Fibroblast of skin of right biceps (primary cell): ENCODE measurements at places on chromosomes 11 and 22.
A peak's percentile ranks its signal among the peaks of the same experiment; 100 is the strongest.

DNA sequence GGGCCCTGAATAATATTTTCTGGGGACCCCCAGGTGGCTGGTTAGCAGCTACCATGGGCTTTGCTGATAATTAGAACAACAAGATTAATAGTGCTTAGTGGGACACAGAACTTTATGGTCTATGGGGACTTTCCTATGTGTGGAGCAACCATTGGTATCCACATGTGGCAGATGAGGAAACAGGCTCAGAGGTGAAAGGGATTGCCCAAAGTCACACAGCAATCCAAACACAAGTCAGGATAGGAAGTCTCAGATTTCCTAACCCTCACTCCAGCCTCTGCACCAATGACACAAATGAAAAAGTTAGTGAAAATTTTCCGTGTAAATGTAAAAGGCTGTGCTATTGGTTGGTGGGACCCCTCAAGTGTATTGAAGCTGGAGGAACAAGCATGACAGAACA is 15.3 kb upstream of the SLCO2B1 start:
- DNase-seq = no peak

GRCh38 chr11:47589584-47589976 is 3.1 kb downstream of the FAM180B start:
- peak; percentile 20 for DNase-seq

DNA sequence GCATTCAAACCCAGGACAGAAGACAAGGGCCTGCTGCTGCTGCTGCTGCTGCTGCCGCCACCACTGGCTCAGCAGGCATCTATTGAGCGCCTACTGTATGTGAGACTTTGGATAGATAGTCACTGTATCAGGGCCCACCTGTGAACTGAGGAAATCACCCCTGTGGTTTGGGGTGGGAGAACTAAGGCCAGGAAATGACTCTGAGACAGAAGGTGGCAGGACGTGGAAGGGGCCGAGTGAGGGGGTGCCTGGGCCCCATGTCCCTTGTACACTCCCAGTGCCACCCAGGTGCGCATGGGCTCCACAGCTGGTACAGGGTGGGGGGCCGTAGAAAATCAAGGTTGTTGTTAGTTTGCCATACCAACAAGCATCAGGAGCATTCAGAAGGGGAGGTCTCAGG is 50.6 kb downstream of the ARHGAP8 start:
- no peak for DNase-seq

GRCh38 chr11:44351006-44351660 is 41.2 kb upstream of the ALX4 start:
- DNase-seq = no peak

GRCh38 chr11:73647459-73648100 is 1.2 kb downstream of the PLEKHB1 start:
- peak; percentile 67 for DNase-seq

GRCh38 chr11:1015826-1016545 is 20.5 kb downstream of the MUC6 start:
- DNase-seq = no peak

DNA sequence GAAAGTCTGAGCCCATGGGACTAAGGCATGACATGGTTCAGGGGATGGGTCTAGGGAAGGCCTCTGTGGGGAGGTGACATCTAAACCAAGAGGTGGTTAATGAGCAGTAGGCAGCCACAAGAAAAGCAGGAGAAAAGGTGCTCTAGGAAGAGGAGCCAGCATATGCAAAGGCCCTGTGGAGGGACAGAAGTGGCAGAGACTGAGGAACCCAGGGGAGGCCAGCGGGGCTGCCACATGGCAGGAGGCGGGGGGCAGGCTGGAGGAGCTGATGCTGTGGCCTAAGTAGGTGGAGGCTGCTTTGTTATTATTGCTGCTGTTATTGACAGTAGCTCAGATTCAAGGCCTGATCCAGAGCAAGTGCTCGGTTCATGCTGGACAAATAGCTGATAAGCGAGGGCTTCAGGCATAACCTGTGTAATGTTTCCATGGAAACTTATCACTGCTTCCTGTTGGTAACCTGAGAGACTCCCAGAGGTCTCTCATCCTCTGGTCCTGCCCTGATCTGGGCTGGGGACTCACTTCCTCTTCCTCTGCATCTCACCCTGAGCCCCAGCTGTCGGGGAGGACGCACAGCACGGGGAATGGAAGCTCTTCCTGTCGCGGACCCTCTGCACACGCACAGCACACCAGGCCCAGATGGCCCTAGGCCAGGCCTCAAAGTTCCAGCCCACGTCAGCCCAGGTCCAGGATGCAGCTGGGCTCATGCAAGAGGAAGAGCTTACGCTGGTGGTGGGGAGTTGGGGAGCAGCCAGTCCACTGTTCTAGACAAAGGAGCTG is 75.2 kb upstream of the TP53I11 start:
- DNase-seq = peak; percentile 22

- peak; percentile 43 for DNase-seq
Measured at GRCh38 chr11:106077609-106078455, at the start of gene AASDHPPT. Gene AASDHPPT (plus strand): TSS chr11:106077662. CDS start chr11:106077711, 49 bp downstream.

DNA sequence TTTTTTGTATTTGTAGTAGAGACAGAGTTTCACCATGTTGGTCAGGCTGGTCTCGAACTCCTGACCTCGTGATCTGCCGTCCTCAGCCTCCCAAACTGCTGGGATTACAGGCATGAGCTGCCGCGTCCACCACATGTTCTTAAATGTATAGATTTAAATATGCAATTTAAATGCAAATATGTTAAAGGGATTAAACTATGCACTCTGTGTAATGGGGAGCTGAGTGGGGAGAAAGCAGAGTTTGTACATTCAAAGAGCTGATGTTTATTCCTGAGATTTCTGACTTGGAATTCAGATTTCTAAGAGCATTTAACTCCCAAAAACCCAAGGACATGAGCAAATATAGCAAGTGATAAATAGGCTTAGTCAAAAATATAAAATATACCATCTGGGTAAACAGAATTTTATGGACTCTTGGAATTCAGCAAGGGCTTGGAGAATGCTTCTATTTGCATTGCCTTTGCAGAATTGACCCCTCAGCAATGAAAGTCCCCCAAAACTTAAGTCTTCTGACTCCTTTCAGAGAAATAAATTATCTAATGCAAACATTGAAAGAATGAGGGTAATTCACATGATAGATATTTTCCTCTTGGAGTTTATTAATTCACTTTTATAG is 170.6 kb downstream of the LUZP2 start:
- no peak for DNase-seq

DNA sequence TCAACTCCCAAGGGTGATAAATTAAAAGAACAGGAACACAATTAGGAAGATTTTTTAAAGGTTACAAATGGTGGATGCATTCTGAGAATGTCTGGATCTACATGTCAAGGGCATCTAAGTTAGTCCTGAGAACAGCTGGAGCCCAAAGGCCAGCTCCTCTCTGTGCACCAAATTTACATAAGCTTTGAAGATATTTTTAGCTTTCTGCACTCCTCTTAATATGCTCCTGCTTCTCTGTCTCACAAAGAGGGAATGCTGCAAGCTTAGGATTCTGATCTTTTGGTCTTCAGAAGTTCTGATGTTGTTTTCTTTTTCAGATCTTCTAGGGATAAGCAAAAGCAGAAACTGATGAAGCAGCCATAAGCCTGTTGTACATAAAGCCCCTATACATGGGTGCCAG is 309.8 kb upstream of the NCAM1 start:
- no peak for DNase-seq

DNA sequence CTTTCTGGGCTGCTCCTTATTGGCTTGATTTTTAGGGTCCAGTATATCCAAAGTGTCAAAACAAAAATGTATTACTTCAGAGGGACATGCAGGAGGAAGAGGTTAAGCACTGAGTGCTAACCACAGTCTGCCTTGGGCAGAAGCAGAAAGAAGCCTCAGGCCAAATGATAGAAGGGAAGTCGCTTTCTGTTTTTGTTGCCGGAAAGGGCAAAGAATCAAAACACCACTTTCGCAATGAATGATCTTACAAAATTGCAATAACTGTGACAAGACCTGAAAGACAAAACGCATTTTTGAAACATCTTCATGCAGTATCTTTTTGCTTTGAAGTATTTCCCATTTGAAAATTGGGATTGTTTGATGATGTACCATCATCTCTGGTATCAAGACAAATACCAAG is 70.1 kb upstream of the PICALM start:
- DNase-seq = no peak

DNA sequence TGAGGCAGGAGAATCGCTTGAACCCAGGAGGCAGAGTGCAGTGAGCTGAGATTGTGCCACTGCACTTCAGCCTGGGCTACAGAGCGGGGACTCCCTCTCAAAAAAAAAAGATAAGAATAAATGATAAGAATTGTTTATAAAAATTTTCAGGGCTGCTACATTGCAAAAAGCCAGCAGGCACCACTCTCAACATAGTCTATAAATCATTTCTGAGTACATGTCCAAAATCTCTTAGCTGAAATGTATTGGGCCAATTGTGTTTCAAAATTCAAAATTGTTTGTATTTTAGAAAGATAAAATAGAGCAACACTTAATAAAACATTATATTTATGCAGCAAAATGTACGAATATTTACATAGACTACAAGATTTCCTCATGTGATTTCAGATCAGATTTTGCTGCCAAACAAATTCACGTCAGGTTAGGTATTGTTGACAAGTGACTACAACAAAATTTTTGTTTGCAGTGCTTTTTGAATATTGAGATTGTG is 13.9 kb downstream of the PGR start:
- DNase-seq = no peak

- DNase-seq = peak; percentile 93
Measured at GRCh38 chr11:68121067-68121899, at the start of gene CHKA. Gene CHKA (minus strand): TSS chr11:68121388. CDS start chr11:68121177, 211 bp downstream.

- no peak for DNase-seq
Measured at GRCh38 chr11:64173616-64174355, 7.9 kb upstream of the MACROD1 start.

DNA sequence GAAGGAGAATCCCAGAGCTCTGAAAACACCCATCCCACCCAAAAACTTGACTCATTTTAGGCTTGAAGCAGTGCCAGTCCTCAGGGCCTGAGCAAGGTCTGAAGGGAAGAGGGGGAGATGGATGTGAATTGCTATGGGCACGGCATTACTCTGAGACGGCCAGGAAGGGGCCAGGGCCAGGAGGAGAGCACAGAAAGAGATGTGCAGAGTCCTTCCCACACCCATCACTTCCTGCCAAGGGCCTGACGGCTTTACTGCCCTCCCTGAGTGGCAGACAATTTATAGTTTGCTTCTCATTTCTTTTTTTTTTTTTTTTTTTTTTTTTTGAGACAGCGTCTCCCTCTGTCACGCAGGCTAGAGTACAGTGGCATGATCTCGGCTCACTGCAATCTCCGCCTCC is 22.5 kb downstream of the TAB1 start:
- no peak for DNase-seq

DNA sequence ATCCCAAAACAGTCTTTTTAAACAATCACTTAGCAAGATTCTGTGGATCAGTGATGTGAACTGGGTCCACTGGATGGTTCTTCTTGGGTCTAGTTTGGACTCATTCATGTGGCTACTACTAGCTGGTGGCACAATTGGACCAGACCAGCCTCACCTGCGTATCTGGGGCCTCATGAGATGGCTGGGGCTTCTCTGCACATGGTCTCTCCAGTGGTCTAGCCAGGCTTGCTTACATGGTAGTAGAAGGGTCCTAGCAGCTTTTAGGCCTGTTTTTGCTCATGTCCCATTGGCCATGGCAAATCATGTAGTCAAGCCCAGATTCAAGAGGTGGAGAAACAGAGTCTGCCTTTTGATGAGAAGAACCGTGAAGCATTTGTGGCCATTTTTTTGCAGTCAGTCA is 94.0 kb downstream of the RRAS2 start:
- no peak for DNase-seq

DNA sequence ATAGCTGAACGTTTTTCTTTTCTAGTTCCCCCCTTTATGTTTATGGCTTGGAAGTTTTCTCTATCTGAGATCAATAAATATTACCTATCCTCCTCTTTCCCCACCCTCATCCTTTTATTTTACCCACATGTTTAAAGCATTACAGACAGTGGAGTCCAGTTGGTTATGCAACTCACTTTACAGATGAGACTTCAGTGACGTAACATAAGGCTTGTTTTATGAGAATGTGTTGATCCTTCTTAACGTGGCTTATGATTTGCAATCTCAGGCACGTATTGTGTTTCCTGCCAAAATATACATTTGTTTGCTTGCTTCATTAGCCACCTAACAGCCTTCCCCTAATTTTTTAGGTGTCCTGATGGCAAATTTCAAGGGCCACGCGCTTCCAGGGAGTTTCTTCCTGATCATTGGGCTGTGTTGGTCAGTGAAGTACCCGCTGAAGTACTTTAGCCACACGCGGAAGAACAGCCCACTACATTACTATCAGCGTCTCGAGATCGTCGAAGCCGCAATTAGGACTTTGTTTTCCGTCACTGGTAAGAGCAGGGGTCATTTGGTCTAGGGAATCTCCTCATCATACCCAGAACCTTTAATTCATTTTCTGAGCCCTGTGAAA is 36.6 kb downstream of the TMEM45B start:
- DNase-seq = no peak

GRCh38 chr11:9688716-9689511 is 25.0 kb downstream of the SWAP70 start:
- DNase-seq = peak; percentile 91

- DNase-seq = no peak
Measured at GRCh38 chr11:130718120-130718519, 198.2 kb downstream of the SNX19 start.
